ENCODE measurements at places on chromosomes 4 and X. TPM values are rescaled to one million over a fixed set of nuclear protein-coding genes. Genes with fewer than 3 reads are reported as not detected.

The XAGE5 gene
- total RNA-seq = not detected

The CXCL3 gene
- total RNA-seq = 1.4 TPM

The CENPVL2 gene
- total RNA-seq = 0.25 TPM

- H3K4me3 ChIP-seq = no peak overlapping the region
- H3K27ac ChIP-seq = peak overlapping the region; percentile 41
- peaks cover 7% of the 10 kb centered on the region for H3K4me1 ChIP-seq
- DNase-seq = peak; percentile 81
- H3K27me3 ChIP-seq = no peaks in the 10 kb centered on the region
These were observed 57.6 kb upstream of the FAT1 start for GRCh38 chr4:186781032-186781917.

DNA sequence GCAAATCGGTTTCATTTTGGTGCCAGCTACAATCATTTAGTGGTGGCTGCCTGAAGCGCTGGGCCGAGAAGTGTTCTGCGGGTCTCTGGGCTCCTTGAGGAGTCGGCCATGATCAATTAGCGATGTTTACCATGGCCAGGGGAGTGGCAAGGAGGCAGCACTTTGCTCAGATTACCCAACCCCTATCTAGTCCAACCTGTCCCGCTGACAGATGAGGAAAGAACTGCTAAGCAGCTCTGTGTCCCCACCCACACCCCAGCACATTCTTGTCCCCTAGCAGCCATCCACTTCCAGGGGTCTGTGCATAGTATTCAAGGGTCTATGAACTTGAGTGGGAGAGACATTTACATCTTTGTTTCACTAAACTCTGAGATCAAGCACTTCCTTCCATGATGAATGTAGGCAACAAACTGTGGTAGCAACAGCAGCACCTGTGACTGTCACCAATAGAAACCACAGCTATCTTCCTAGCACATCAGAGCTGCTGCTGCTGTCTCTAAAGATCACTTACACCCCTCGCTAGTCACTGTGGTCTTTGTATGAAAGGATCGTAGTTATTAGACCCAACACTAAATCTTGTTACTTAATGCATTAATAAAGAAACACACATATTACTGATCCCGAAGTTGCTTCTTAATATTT, 331.6 kb downstream of the BCOR start:
- DNase-seq = no peak
- H3K4me1 ChIP-seq = peaks cover 30% of the 10 kb centered on the region
- no peak overlapping the region for H3K4me3 ChIP-seq
- H3K27ac ChIP-seq = no peak overlapping the region
- no peaks in the 10 kb centered on the region for H3K27me3 ChIP-seq

- no peak overlapping the region for H3K27ac ChIP-seq
- H3K4me3 ChIP-seq = no peak overlapping the region
- DNase-seq = no peak
- H3K36me3 ChIP-seq = no peaks in the 10 kb centered on the region
- no peaks in the 10 kb centered on the region for H3K27me3 ChIP-seq
These were observed 167.3 kb upstream of the ETNPPL start for GRCh38 chr4:108930186-108930585.

- peaks cover 25% of the 10 kb centered on the region for H3K4me1 ChIP-seq
- H3K36me3 ChIP-seq = no peaks in the 10 kb centered on the region
- H3K27ac ChIP-seq = peak overlapping the region; percentile 52
- H3K27me3 ChIP-seq = no peaks in the 10 kb centered on the region
- DNase-seq = no peak
These were observed 148.1 kb upstream of the EOLA2 start for GRCh38 chrX:150086371-150086770.

- H3K27ac ChIP-seq = no peak overlapping the region
- no peaks in the 10 kb centered on the region for H3K27me3 ChIP-seq
- DNase-seq = no peak
- no peak overlapping the region for H3K4me3 ChIP-seq
- H3K4me1 ChIP-seq = peaks cover 10% of the 10 kb centered on the region
These were observed 48.1 kb downstream of the WWC2 start for GRCh38 chr4:183147196-183147595.

The ZNF330 gene
- total RNA-seq = 32.1 TPM

The TMEM154 gene
- 13.2 TPM for total RNA-seq

The DCAF8L2 gene
- not detected for total RNA-seq

GRCh38 chr4:6969826-6970800, 60.5 kb downstream of the TBC1D14 start:
- H3K4me3 ChIP-seq = no peak overlapping the region
- H3K4me1 ChIP-seq = no peaks in the 10 kb centered on the region
- no peak overlapping the region for H3K27ac ChIP-seq
- no peaks in the 10 kb centered on the region for H3K27me3 ChIP-seq
- no peaks in the 10 kb centered on the region for H3K36me3 ChIP-seq
- no peak for DNase-seq

DNA sequence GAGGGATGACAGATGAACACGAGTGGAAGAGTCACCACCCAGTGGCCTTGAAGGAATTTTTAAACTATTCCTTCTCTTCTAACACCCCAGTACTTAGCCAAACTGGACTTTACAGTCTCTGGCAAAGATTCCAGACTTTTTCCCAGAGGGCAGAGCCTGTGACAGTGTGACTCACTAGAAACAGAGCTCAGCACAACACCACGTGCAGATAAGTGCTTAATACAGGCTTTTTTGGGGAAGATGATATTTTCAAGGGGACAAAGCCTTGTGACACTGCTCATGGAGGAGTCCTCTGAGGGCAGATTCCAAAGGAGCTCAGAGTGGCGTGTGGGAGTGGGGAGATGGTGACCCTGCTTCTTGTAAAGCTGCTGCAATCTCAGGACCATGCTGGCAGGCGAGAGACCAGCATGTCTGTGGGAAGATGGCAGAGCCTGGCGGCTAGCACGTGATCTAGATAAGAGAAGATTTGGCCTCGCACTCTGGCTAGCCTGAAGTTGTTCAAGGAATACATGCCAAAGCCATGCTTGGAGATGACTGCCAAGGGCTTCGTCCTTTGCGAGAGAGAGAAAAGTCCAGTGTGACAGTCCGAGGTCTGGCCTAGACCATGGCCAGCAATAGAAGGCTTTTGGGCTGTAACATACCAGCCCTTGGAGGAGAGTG, 2.4 kb downstream of the RAB33A start:
- peak; percentile 66 for DNase-seq
- H3K27ac ChIP-seq = peak overlapping the region; percentile 62
- H3K4me1 ChIP-seq = peaks cover 25% of the 10 kb centered on the region
- no peak overlapping the region for H3K4me3 ChIP-seq

DNA sequence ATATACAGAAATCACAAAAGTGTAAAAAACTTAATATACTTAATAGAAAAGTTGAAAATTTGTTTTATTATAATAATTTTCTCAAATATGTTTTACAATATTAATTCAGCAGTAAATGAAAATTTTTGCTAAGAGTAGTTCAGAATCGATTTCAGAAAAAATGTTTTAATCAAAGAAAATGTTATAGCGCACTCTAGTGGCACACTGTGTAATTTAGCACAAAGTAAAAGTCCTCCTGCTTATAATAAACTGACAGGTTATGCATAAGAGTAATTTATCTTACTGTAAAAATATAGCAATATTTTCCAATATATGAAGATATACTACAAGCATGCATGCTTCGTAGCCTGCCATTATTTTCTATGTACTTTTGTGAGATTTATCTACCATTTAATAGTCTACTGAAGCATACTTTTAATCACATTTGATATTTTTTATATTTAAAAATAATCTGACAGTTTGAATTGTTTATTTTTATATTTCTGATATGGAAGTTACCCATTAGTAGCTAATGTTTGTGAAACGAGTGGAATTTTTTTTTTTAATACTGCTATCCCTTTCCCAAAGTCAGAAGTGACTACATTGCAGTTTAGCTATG, 217.9 kb upstream of the KLHL4 start:
- H3K4me3 ChIP-seq = no peak overlapping the region
- no peaks in the 10 kb centered on the region for H3K36me3 ChIP-seq
- no peak for DNase-seq
- H3K4me1 ChIP-seq = no peaks in the 10 kb centered on the region
- H3K27ac ChIP-seq = no peak overlapping the region

The SSX2B gene
- total RNA-seq = not detected

GRCh38 chr4:54570822-54571221, 86.9 kb upstream of the KIT start:
- no peak overlapping the region for H3K27ac ChIP-seq
- H3K36me3 ChIP-seq = no peaks in the 10 kb centered on the region
- H3K27me3 ChIP-seq = no peaks in the 10 kb centered on the region
- H3K4me1 ChIP-seq = peaks cover 7% of the 10 kb centered on the region
- no peak for DNase-seq

- H3K4me1 ChIP-seq = no peaks in the 10 kb centered on the region
- DNase-seq = no peak
- H3K36me3 ChIP-seq = no peaks in the 10 kb centered on the region
- no peak overlapping the region for H3K27ac ChIP-seq
These were observed 22.8 kb upstream of the FGFR3 start for GRCh38 chr4:1770245-1770644.

The ALAS2 gene
- total RNA-seq = not detected

GRCh38 chr4:22473268-22473667, 42.6 kb downstream of the ADGRA3 start:
- peaks cover 4% of the 10 kb centered on the region for H3K36me3 ChIP-seq
- no peaks in the 10 kb centered on the region for H3K27me3 ChIP-seq
- H3K4me1 ChIP-seq = peaks cover 25% of the 10 kb centered on the region
- peak; percentile 93 for DNase-seq

- H3K27me3 ChIP-seq = no peaks in the 10 kb centered on the region
- DNase-seq = no peak
- no peaks in the 10 kb centered on the region for H3K36me3 ChIP-seq
- no peak overlapping the region for H3K4me3 ChIP-seq
These were observed 20.3 kb upstream of the AMBN start for GRCh38 chr4:70571772-70572171.

GRCh38 chrX:155329293-155329692, 5.1 kb downstream of the CLIC2 start:
- H3K4me3 ChIP-seq = no peak overlapping the region
- DNase-seq = no peak
- no peak overlapping the region for H3K27ac ChIP-seq
- no peaks in the 10 kb centered on the region for H3K4me1 ChIP-seq
- H3K27me3 ChIP-seq = no peaks in the 10 kb centered on the region

The HMX1 gene
- not detected for total RNA-seq

DNA sequence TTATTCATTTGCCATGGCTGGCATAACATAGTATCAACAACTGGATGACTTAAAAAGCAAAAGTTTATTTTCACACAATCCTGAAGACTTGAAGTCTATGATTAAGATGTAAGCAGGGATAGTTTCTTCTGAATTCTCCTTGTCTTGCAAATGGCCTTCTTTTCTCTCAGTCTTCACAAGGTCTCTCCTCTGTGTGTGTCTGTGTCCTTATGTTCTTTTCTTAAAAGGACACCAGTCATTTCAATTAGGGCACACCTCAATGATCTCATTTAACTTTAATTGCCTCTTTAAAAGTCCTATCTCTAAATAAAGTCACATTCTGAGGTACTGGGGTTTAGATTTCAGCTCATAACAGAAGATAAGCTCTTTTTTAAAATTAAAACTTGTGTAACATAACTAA, 399.7 kb downstream of the PABPC4L start:
- DNase-seq = no peak
- no peak overlapping the region for H3K4me3 ChIP-seq
- H3K36me3 ChIP-seq = no peaks in the 10 kb centered on the region
- no peaks in the 10 kb centered on the region for H3K27me3 ChIP-seq
- no peak overlapping the region for H3K27ac ChIP-seq

DNA sequence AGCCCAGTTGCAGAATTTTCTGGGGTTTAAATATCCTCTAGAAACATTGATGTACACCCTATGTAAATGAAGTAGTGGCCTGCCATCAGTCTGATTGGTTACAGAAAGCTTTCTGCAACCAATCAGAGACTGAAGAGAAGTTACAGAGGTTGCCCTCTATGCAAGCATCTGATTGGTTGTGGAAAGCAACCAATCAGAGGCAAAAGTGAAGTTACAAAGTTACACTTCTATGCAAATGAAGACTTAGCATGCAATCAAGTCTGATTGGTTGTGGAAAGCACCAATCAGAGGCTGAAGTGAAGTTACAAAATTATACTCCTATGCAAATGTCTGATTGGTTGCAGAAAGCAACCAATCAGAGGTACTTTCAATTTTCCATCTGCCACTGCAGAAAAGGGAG, 51.9 kb upstream of the USP9X start:
- no peaks in the 10 kb centered on the region for H3K4me1 ChIP-seq
- no peak for DNase-seq
- H3K36me3 ChIP-seq = no peaks in the 10 kb centered on the region
- H3K27ac ChIP-seq = no peak overlapping the region

- no peak overlapping the region for H3K27ac ChIP-seq
- H3K27me3 ChIP-seq = no peaks in the 10 kb centered on the region
- peaks cover 12% of the 10 kb centered on the region for H3K36me3 ChIP-seq
- H3K4me3 ChIP-seq = peak overlapping the region; percentile 91
These were observed 1.5 kb downstream of the LAP3 start for GRCh38 chr4:17578482-17578891.

The ABRAXAS1 gene
- total RNA-seq = 13.6 TPM

- H3K36me3 ChIP-seq = no peaks in the 10 kb centered on the region
- no peak overlapping the region for H3K27ac ChIP-seq
- no peaks in the 10 kb centered on the region for H3K27me3 ChIP-seq
- peaks cover 13% of the 10 kb centered on the region for H3K4me1 ChIP-seq
- no peak overlapping the region for H3K4me3 ChIP-seq
These were observed 50.8 kb upstream of the FBXW7 start for GRCh38 chr4:152586668-152587067.

The CLDN24 gene
- total RNA-seq = not detected

DNA sequence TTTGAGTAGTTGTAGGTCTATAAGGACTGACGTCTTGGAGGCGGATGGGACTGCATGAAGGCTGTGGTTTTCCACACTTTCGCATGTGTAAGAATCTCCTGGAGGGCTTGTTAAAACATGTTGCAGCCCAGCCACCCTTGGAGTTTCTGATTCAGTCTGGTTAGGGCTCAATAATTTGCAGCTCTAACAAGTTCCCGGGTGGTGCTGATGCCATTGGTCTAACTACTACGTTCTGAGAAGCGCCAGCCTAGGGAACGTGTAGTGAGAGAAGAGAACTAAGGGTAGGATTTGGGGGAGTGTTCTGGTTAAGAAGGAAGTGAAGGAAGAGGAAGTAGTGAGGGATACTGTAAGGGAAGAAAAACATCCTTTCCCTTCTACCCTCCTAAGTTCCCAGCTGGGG, 138.9 kb downstream of the LARP7 start:
- H3K27ac ChIP-seq = no peak overlapping the region
- no peaks in the 10 kb centered on the region for H3K4me1 ChIP-seq
- no peaks in the 10 kb centered on the region for H3K36me3 ChIP-seq
- no peak overlapping the region for H3K4me3 ChIP-seq
- no peaks in the 10 kb centered on the region for H3K27me3 ChIP-seq

GRCh38 chrX:49058794-49059193, at the start of gene CCDC120:
CCDC120 (plus strand) TSS chrX:49058999; CDS start chrX:49062042, 3,043 bp downstream.
- no peak within 1 kb of the TSS for H3K27ac ChIP-seq
- peaks cover 3% of the 10 kb centered on the region for H3K4me1 ChIP-seq
- no peaks in the 10 kb centered on the region for H3K36me3 ChIP-seq
- no peak within 1 kb of the TSS for H3K4me3 ChIP-seq
- H3K27me3 ChIP-seq = no peaks in the 10 kb centered on the region
